ENCODE measurements at places on chromosomes 12 and 14.

GRCh38 chr12:70745048-70745447 is 107.8 kb upstream of the PTPRB start:
- DNase-seq, result no peak

- DNase-seq, result no peak
These were observed 280.5 kb downstream of the PCNX1 start for GRCh38 chr14:71187633-71188356.

DNA sequence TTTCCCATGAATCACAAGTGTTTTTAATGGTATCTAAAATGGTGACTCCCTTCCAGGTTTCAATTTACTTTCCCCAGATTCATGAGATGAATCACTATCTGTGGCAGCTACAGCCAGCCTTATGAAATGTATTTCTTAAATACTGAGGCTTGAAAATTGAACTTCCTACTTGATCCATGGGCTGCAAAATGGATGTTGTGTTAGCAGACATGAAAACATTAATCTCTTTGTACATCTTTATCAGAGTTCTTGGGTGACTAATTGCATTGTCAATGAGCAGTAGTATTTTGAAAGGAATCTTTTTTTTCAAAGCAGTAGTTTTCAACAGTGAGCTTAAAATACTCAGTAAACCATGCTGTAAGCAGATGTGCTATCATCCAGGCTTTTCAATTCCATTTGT is 250.8 kb downstream of the SLC6A15 start:
- DNase-seq, result no peak

- DNase-seq, result no peak
These were observed 325.9 kb downstream of the ADAMTS20 start for GRCh38 chr12:43226151-43226550.

- DNase-seq, result no peak
These were observed 18.3 kb downstream of the SLC38A2 start for GRCh38 chr12:46354111-46354801.

- DNase-seq, result no peak
These were observed 71.7 kb upstream of the CPNE8 start for GRCh38 chr12:38977132-38977531.

- DNase-seq, result no peak
These were observed 699.7 kb upstream of the TBX3 start for GRCh38 chr12:115383668-115384067.

- DNase-seq, result no peak
These were observed 240.2 kb downstream of the PAX9 start for GRCh38 chr14:36901861-36902260.

DNA sequence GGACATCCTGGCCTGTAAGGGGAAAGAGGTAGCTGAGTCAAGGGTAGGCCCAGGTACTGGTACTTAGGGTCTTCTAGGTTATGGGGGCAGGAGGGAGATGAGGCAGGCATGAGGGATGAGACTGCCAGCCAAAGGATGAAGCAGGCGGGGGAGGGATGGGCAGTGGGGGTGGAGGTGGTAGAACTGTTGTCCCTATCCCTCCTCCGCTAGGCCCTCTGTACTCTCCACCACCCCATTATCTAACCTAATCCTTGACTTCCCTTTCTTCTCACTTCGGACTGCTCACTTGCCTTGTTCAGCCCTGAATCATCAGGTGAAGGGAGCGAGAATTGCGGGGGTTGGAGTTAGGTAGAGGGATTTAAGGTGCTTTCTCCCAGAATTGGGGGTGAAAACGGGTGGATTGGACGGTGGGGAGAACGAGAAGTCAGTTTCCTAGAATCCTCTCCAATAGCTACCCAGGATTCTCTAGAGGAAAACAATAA is 562 bp downstream of the PAN2 start:
- DNase-seq, result no peak

GRCh38 chr12:93740751-93741150 is 63.6 kb downstream of the CRADD start:
- no peak for DNase-seq

- no peak for DNase-seq
These were observed 22.6 kb upstream of the BMP4 start for GRCh38 chr14:53979113-53979681.
